ENCODE measurements at places on chromosomes 2 and 18. TPM values are rescaled to one million over a fixed set of nuclear protein-coding genes. Genes with fewer than 3 reads are reported as not detected.

- H3K27ac ChIP-seq, result no peak overlapping the region
- DNase-seq, result no peak
- H3K4me3 ChIP-seq, result no peak overlapping the region
- no peaks in the 10 kb centered on the region for H3K36me3 ChIP-seq
Measured at GRCh38 chr2:107728586-107728985, 98.1 kb upstream of the RGPD4 start.

DNA sequence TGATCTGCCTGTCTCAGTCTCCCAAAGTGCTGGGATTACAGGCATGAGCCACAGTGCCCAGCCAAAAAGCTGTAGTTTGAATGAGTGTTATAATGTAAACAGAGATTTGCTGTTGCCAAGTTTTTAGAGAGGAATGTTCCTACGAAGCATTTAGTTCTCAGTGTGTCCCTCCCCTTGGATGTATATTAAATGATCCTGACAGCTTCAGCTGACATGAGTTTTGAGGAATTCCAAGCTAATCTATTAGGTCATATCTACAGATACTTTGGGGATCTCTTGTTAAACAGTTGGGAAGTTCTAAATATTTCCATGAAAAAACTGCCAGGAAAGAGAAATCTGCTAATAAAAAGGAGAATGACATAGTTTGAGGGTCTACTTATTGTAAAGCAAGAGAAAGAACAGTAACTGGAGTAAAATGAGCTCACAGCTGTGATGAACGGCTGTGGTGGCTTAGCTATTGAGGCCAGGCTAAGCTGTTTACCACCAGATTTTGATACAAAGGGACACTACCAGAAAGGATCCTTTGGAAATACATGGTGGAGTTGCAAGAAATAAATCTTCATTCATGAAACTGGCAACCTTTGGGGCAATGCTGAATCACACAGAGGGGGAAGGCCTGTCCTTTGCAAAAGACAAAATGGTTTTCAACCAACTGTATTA, 2.6 kb upstream of the STON1 start:
- no peaks in the 10 kb centered on the region for H3K27me3 ChIP-seq
- no peak overlapping the region for H3K27ac ChIP-seq
- no peak overlapping the region for H3K4me3 ChIP-seq
- no peaks in the 10 kb centered on the region for H3K36me3 ChIP-seq

DNA sequence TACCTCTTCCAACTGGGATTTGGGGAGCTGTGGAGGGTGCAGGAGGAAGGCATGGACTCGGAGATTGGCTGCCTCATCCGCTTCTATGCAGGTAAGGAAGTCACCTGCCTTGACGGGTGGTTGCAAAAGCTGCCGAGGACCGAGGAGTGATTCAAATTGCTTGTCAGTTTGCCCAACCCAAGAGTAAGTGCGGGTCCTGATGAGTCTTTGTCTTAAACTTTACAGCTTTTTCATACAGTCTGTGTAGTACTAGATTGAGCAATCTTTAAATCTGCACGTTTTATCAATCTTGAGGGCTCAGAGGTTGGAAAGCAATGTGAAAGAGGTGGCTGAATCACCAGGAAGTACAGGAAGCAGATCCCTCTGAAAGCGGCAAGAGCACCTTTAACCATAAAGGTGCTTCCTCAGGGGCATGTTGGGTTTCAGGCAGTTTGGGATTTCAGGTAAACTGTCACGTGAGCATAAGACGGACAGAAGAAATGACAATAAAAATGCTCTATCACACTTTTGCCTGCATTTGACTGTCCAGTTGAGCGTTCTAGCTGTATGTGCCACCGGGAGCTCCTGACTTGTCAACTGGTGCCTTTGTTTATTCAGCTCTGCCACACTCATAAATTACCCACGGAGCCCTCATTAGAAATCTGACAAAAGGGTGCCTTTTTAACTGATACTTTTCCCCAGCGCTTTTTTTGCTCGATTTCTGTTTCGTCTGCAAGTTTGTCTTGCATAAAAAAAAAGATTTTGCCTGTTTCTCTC, 2.0 kb downstream of the PHLPP1 start:
- no peaks in the 10 kb centered on the region for H3K27me3 ChIP-seq
- peak overlapping the region; percentile 69 for H3K4me3 ChIP-seq
- no peaks in the 10 kb centered on the region for H3K36me3 ChIP-seq
- DNase-seq, result no peak
- peak overlapping the region; percentile 52 for H3K27ac ChIP-seq

DNA sequence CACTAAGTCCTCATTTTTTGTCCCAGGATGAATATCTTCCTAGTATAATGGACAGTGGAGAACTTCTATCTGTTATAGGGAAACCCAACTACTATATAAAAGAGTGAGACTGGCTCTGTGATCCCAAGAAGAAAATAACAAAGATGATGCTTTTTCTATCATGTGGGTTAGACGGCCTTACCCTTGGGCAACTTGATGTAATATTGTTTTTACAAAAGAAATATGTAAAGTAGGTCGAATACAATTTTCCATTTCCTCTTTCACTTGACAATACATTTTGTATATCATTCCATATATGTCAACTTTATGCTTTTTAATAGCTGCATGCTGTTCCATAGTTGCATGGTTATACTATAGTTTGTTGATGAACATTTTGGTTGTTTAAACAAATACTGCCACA, 87.5 kb upstream of the SESTD1 start:
- H3K27ac ChIP-seq, result no peak overlapping the region
- H3K27me3 ChIP-seq, result no peaks in the 10 kb centered on the region
- H3K4me1 ChIP-seq, result no peaks in the 10 kb centered on the region
- H3K36me3 ChIP-seq, result no peaks in the 10 kb centered on the region
- no peak overlapping the region for H3K4me3 ChIP-seq

DNA sequence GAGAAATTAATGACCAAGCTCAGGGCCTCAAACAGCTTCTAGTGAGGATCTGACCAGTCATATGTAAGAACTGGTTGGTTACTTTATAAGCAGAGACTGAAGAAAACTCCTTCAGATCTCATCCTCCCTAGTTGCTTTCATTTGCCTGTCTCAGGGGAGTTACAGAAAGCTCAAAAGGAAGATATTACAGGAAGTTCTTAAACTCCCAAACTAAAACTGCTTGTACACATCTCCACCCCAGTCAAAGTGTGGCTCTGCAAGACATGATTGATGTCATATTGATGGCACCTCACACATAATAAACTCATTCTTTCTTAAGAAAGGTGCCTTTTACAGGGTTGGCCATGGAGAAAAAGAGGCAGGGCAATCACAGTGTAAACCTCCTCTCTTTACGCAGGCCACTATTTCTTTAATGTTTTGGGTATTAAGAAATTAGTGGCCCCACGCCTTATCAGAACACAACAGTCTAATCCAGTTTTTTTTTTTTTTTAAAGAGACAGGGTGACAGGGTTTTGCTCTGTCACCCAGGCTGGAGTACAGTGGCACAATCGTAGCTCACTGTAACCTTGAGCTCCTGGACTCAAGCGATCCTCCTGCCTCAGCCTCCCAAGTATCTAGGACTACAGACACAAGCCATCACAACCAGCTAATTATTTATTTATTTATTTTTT, 62.6 kb upstream of the STK17B start:
- no peaks in the 10 kb centered on the region for H3K36me3 ChIP-seq
- H3K27me3 ChIP-seq, result no peaks in the 10 kb centered on the region
- no peak for DNase-seq
- H3K4me3 ChIP-seq, result no peak overlapping the region
- peaks cover 38% of the 10 kb centered on the region for H3K4me1 ChIP-seq
- H3K27ac ChIP-seq, result peak overlapping the region; percentile 55

DNA sequence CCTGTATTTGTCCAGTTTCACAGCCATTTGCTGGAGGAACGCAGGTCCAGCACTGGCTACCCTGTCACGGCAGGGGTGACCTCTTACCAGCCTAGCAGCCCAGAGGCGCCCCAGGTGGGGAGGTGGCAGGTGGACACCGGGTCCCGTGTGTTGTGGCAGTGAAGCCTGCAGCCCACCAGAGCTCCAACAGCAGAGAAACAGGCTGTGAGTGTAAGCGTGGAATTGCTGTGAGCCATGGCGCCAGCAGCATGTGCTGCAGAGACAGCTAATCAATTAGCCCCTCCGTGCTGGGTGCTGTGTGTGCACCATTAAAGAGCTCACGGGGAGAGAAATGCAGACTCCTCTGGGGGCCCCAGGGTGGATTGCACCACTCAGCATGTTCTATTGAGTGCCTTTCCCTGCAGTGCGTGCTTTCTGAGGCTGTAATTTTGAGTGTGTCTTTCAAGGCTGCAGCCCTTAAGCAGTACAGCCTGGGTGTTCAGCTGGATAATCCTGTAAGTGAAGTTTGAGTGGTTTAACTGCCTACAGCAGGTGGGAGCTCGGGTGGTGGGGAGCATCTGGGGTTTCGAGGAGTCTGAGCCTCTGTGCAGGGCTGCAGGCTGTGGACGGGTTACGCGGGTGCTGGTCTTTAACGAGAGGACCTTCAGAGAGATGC, 15.9 kb downstream of the RTP5 start:
- H3K36me3 ChIP-seq, result no peaks in the 10 kb centered on the region
- H3K27ac ChIP-seq, result no peak overlapping the region
- no peaks in the 10 kb centered on the region for H3K27me3 ChIP-seq
- no peak overlapping the region for H3K4me3 ChIP-seq
- peaks cover 8% of the 10 kb centered on the region for H3K4me1 ChIP-seq
- no peak for DNase-seq

Gene LONRF2
- total RNA-seq, result 4.2 TPM

Gene SLC30A3
- 0.58 TPM for total RNA-seq

DNA sequence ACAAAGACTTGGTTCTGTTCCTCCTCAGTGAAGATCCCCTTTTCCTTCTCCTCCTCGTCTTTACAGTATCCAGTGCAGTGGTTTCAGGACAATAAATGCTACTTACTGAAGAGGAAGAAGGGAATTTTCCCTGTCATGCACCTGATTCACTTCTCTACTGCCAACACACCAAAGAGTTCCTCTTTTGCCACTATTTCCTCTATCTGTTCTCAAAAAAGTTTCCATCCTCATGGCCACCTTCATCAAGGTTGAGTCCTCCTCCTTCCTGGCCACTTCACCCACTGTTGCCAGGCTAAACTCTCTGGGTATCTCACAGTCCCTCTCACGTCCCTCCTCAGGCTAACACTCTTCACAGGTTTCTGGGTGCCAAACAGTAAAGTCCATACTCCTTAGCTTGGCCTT, 41.7 kb downstream of the PLEKHM3 start:
- DNase-seq, result no peak
- H3K4me1 ChIP-seq, result no peaks in the 10 kb centered on the region
- H3K27me3 ChIP-seq, result no peaks in the 10 kb centered on the region
- H3K36me3 ChIP-seq, result no peaks in the 10 kb centered on the region
- H3K27ac ChIP-seq, result no peak overlapping the region

Gene CYRIA
- total RNA-seq, result 24.2 TPM

GRCh38 chr2:134288814-134289213, 34.9 kb downstream of the MGAT5 start:
- no peak overlapping the region for H3K4me3 ChIP-seq
- H3K27ac ChIP-seq, result no peak overlapping the region
- H3K27me3 ChIP-seq, result no peaks in the 10 kb centered on the region
- H3K36me3 ChIP-seq, result no peaks in the 10 kb centered on the region
- DNase-seq, result no peak
- peaks cover 5% of the 10 kb centered on the region for H3K4me1 ChIP-seq

Gene KLHL29
- total RNA-seq, result 15.1 TPM

Gene GPR75
- 2.5 TPM for total RNA-seq

Gene DLGAP1
- total RNA-seq, result 5.4 TPM

Gene MEP1B
- total RNA-seq, result not detected

Gene PCARE
- total RNA-seq, result 0.55 TPM

GRCh38 chr2:215619022-215619958, 183.4 kb upstream of the FN1 start:
- H3K27me3 ChIP-seq, result no peaks in the 10 kb centered on the region
- H3K27ac ChIP-seq, result no peak overlapping the region
- no peak overlapping the region for H3K4me3 ChIP-seq
- H3K4me1 ChIP-seq, result no peaks in the 10 kb centered on the region

DNA sequence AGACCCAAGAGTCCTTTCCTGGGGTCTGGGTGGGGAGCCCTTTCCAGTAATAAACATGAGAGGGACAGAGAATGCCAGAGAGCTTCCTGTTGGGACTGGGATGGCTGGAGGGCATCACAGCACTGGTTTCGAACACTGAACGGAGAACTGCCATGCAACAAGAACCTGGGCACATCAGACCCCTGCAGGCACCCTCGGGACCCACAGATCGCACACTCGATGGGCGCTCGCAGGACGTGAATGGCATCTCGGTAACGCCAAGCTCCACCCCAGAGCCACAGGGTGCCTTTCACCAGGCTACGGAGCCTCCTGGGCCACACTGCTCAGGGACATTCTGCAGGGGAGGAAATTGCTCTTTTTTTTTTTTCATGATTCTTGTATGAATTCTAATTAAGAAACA, 25.1 kb downstream of the SLC66A2 start:
- H3K4me3 ChIP-seq, result no peak overlapping the region
- peaks cover 20% of the 10 kb centered on the region for H3K36me3 ChIP-seq
- DNase-seq, result no peak
- no peaks in the 10 kb centered on the region for H3K4me1 ChIP-seq
- no peaks in the 10 kb centered on the region for H3K27me3 ChIP-seq

- H3K27me3 ChIP-seq, result no peaks in the 10 kb centered on the region
- no peak within 1 kb of the TSS for H3K27ac ChIP-seq
- no peak for DNase-seq
- no peaks in the 10 kb centered on the region for H3K4me1 ChIP-seq
Measured at GRCh38 chr2:135047300-135047699, at the start of gene MAP3K19. TSS of gene MAP3K19 (minus strand) at chr2:135047447. CDS start at chr2:135024647, 22,800 bp downstream.

- no peak for DNase-seq
- H3K36me3 ChIP-seq, result no peaks in the 10 kb centered on the region
- no peak overlapping the region for H3K27ac ChIP-seq
- no peaks in the 10 kb centered on the region for H3K27me3 ChIP-seq
- H3K4me3 ChIP-seq, result no peak overlapping the region
- H3K4me1 ChIP-seq, result no peaks in the 10 kb centered on the region
Measured at GRCh38 chr2:139165601-139166000, 385.4 kb upstream of the NXPH2 start.

Gene WDR54
- total RNA-seq, result 8.4 TPM

- H3K27me3 ChIP-seq, result no peaks in the 10 kb centered on the region
- no peak for DNase-seq
- peaks cover 57% of the 10 kb centered on the region for H3K36me3 ChIP-seq
Measured at GRCh38 chr2:232748038-232748437, 28.3 kb downstream of the KCNJ13 start.

- no peak for DNase-seq
- no peaks in the 10 kb centered on the region for H3K4me1 ChIP-seq
- no peak overlapping the region for H3K4me3 ChIP-seq
- no peaks in the 10 kb centered on the region for H3K27me3 ChIP-seq
Measured at GRCh38 chr18:46152808-46153617, 48.8 kb downstream of the HAUS1 start.

Gene IL36RN
- not detected for total RNA-seq

DNA sequence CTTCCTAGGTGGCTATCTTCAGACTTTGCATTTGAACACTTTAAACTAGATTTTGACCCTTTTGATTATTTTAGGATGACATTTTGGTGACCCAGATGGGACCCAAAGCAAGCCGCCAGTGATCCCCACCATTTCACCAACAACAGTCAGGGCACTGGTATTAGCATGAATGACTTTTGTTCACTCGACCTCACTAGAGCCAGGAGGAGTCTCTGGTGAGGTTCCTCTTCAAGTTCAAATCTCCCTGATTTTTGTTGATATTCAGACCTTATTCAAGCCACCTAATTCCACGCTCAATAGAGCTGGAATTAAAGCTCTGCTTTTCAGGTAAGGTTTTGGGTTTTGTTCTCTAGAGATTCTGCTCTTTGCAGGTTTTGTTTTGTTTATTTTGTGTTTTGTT, 202.3 kb downstream of the MREG start:
- H3K4me1 ChIP-seq, result peaks cover 8% of the 10 kb centered on the region
- DNase-seq, result no peak
- no peak overlapping the region for H3K27ac ChIP-seq
- H3K36me3 ChIP-seq, result no peaks in the 10 kb centered on the region

Gene CNGA3
- 0.17 TPM for total RNA-seq

All from upper lobe of right lung (tissue), 1 donor.